GOT3 (cell line): ENCODE measurements at places on chromosomes 3 and 15.

- no peak for DNase-seq
These were observed 344.6 kb downstream of the SV2B start for GRCh38 chr15:91444656-91445055.

DNA sequence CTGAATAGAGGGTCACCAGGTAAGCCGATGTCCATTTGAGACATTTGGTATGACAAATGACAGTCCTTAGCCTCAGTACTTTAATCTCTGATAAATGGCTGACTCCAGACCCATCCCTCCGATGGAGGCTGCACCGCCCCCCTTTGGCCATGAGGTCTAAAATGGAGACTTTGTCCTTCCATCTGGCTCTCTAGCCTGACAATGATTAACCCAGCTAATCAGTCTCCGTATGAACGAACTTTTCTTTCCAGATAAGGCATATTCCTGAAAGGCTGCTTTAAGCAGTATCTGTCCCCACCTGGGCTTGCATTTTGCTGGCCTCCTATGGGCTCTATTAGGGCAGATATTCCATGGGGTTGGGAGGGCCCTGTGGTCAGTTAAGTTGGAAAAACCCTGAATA, 10.8 kb upstream of the MYZAP start:
- no peak for DNase-seq

GRCh38 chr3:11570789-11571495, 72.8 kb downstream of the VGLL4 start:
- no peak for DNase-seq

- DNase-seq: no peak
These were observed 84.3 kb downstream of the KCNH8 start for GRCh38 chr3:19232566-19232965.

DNA sequence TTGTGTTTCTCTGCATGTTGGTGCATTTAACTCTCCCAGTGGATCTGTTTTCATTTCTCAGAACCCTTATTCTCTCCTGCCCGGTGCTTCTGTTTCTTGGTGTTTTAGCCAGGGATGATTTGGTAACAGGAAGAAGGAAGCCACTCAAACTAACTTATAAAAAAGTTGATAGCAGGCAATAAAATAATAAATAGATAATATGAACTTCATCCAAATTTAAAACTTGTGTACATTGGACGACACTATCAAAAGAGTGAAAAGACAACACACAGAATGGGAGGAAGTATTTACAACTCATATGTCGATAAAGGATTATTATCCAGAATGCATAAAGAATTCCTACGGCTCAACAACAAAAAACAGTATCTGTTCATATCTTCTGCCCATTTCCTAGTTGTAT, 37.3 kb upstream of the CHRNA7 start:
- DNase-seq: no peak

DNA sequence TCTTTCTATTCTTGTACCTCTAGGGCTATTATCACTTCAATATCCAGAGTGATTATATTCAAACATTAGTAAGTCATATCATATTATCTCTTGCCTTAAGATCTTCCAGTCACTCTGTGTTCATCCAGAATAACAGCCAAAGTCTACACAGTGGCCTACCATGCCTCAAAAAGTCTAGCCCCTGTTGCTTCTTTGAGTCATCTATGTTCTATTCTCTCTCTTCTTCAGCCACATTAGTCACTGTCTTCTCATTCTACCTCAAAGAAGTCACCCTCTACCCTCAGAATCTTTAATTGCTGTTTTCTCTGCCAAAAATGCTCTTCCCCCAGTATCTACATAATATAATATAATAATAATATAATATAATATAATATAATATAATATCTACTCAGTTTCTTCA, 356.0 kb downstream of the NLGN1 start:
- no peak for DNase-seq

DNA sequence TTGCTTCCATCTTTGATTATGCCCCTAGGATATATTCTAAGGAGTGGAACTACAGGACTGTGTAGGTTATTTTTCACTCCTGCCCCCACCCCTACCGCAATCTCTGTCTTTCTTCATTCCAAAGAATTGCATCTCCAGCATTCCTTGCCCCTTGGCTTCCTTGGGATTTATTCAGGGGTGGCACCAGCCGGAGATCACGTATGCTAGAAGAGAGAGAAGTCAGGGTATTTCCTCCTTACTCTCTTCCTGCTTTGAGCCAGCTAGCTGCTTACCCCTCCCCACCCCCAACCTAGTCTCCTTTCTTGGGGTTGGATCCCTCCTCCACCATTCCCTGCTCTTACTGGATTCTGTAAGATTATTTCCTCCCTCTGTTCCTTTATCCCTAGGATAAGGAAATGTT, 35.0 kb upstream of the DENND4A start:
- no peak for DNase-seq

DNA sequence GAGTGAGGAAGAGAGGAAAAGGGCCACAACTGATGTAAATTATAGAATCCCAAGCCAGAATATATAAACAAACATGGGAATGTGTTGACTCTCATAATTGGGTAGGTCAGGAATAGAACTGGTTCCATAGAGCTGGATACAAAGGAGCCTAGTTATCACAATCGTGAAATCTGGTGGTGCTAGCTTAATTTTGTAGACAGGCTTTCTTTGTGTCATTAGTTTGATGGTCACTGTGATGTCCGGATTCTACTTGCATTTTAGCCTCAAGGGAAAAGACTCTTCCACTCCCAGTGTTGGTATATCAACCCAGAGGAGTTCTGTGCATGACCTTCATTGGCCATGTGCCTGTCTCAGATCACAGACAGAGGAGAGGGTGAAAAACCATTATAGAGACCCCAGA, 81.8 kb downstream of the NLGN1 start:
- no peak for DNase-seq

DNA sequence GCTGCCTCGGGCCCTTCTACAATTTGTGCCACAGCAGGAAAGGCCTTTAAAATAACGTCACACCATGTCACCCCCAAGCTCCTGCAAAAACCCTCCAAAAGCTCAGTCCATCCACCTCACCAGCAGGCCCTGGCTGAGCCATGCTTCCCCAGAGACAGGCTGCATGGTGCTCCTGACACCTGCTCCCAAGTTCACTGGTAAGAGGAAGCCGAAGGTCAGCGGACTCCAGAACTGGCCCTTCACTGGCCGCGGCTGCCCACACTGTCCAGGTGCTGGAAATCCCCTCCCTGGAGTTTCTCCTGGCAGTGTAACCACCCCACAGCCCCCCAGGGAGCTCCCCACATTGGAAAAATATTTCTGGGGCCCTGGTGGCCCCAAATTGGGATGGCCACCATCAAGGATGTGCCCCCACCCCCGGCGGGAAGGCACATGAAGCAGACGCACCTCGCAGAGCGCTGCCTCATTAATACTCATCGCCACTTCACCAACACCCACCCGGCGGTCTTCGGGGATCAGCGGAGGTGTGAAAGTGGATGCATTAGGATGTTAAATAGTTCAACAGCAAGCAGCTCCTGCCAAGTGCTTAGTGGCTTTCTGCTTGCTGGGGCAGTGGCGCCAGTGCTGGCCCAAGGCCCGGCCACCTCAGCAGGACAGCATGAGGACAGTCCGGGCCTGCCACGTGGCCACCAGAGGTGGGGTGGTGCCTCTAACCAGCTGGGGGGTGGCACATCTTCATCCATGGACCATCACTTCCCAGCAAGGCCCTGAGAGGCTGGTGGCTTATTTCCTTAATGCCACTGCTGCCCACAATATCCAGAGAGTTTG, 146.1 kb upstream of the IQSEC1 start:
- DNase-seq: no peak

GRCh38 chr3:29332195-29332637, 51.3 kb downstream of the RBMS3 start:
- no peak for DNase-seq

GRCh38 chr15:78907577-78907976, 34.9 kb downstream of the MORF4L1 start:
- DNase-seq: no peak
